ENCODE measurements at places on chromosomes 16 and 17.

GRCh38 chr17:38891441-38891840, 21.6 kb downstream of the LASP1 start:
- ATAC-seq, result no peak

DNA sequence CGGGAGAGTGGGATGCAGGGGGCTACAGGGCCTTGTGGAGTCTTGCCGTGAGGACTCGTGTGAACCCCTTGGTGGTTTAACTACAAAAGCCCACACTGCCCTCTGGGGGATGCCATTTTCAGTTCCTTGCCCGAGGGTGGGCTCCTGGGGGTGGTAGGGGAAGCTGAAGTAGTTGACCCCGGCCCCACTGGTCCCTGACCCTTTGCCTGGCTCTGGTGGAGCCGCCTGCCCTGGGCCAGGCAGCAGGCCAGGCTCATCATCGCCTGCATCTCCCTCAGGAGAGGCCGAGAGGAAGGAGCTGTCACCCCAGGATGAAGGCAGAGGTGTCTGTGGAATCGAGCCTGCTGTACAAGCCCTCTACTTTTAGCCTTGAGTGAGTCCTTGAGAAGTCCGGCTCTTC, 10.2 kb downstream of the COX4I1 start:
- ATAC-seq, result no peak

- ATAC-seq, result no peak
Measured at GRCh38 chr17:79597040-79597439, 13.8 kb downstream of the RBFOX3 start.

GRCh38 chr16:81553814-81554675, 109.4 kb downstream of the CMIP start:
- no peak for ATAC-seq

GRCh38 chr17:43768382-43768781, 9.8 kb upstream of the SOST start:
- peak; percentile 27 for ATAC-seq

- ATAC-seq, result no peak
Measured at GRCh38 chr16:4270091-4270490, 2.7 kb downstream of the TFAP4 start.

DNA sequence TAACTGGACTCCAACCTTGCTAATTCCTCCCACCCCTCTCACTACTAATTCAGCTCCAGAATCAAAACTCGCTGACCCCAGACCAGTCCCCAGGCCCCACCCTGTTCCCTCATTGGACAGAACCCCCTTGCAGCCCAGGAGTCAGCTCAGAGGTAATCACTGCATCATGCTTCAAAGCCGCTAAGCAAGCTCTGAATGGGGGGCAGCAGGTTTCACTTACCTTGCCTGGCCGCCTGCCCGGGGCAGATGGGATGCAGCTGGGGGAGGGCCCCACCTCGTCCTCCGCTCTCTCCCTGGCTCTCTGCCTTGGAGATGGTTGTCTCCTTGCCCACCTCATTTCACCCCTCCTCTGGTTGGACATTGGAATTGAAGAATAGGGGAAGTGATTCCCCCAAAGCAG, 4.8 kb upstream of the NGFR start:
- no peak for ATAC-seq

DNA sequence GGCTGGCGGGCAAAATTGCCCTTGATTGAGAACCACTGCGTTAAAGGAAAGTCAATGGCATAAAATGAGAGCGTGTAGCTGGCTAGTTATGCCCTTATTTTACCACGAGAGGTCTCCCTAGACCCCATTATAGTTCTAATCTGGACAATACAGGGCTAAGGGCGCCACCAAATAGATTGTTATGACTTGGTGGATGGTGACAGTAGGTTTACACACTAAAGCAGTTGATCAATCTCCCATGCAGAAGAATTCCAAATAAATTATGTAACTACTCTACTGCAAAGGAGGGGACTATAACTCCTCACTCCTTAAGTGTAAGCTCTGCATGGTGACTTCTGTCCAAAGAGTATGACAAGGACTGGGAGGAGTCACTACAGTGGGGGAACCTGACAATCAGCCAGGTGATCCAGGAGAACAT, 20.4 kb upstream of the YPEL2 start:
- ATAC-seq, result peak; percentile 86

GRCh38 chr17:64097196-64097936, 32.6 kb downstream of the ERN1 start:
- peak; percentile 21 for ATAC-seq

DNA sequence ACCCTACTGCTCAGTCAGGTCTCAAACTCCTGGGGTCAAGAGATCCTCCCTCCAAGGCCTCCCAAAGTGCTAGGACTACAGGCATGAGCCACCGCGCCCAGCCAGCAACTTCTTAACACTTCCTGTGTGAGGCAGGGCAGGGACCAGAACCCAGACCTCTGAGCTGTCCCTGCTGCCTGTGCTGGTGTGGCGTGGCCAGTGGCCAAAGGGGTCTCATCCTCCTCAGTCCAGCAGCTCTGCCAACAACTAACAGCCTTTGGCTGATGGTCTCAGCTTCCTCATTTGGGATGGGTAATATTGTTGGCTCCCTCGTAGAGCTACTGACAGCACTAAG, 1.4 kb upstream of the LLGL1 start:
- ATAC-seq, result no peak

DNA sequence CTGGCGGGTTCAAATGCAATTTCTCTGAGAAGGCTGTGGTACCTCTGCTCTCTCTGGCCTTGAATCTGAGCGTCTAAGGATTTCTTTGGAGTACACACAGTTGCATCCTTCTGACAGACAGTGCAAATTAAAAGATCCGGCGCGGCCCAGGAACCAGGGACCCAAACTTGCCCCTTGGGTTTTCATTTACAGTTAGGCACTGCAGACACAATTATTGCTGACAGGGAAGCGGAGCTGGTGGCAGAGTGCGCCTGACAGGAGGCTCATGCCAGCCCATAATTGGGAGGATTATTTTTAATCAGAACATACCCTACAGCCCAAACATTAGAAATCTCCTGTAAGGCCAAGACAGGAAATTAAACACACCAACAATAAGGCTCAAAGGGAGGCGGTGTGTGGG, 1023.4 kb upstream of the RBFOX1 start:
- no peak for ATAC-seq

DNA sequence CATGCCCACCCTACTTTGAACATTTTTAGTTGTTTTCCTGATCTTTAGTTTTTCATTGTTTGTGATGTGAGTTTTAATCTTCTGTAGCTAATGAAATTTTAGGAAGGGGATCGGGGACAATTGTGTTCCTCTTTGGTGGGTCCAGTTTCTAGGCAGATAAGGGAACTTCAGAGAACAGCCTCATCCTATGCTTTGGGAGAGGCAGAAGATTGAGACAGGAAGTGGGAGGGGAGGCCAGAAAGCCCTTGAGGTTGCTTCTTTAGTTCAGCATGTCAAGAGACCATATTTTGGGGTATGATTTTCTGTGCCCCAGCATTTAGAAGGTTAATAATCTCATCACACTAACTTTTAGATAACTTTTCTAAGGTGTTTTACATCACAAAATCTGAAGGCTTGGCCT, 191.0 kb downstream of the TANC2 start:
- no peak for ATAC-seq

DNA sequence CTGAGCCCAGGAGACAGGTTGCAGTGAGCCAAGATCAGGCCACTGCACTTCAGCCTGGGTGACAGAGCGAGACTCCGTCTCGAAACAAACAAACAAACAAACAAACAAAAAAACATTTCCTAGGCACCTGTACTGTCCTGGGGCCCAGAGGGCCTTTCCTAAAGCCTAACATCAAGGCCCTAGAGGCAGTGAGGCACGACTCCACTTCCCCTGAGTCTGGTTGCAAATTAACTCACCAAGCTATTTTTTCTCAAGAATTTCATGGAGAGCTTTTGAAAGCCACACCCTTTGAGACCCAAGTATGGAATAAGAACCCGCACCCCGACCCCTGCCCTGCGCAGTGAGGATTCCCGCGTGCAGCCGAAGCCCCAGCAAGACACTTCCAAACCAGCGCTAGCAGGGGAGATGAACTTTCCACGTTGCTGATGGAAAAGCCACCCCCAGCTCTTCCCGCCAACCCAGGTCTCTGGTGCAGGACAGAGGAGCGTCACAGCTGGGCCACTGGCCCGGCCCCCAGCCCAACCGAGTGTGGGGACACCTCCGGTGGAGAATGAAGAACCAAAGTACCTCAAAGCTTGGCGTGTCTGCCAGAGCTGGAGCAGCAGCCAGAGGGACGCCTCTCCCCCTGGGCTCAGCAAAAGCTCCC, 1.2 kb downstream of the CHST5 start:
- ATAC-seq, result no peak

GRCh38 chr17:68507576-68507975, 4.7 kb upstream of the PRKAR1A start:
- ATAC-seq, result no peak

GRCh38 chr17:10196384-10196895, 2.0 kb downstream of the GAS7 start:
- no peak for ATAC-seq

DNA sequence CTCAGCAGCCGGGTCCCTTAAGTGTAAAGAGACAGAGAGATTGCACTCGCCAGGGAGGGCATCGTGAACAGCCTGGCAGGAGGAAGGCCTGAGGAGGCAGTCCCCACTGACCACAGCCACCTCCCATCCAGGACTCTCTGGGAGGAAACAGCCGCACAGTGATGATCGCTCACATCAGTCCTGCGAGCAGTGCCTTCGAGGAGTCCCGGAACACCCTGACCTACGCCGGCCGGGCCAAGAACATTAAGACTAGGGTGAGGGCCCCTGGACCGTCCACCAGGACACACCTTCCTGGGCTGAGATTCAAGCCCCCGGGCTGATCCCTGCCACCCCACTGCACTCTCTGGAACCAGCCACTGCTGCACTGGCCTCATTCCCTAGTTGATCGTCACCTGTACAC, 14.0 kb downstream of the BTBD17 start:
- ATAC-seq, result no peak

DNA sequence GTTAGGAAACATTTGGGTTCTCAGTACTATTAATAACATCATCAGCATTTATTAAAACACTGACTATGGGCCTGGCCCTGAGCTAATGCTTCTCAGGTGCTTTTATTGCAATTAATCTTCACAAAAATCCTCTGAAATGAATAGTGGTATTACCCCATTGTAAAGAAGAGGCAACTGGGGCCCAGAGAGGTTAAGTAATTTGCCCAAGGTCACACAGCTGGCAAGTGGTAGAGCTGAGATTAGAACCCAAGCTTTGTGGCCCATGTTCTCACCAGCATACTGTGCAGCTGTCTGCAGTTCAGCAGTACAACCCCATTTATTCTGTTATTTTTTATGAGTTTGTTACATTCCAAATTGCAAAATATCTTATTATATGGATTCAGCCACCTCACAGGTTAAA, 82.3 kb downstream of the TBC1D16 start:
- no peak for ATAC-seq

- ATAC-seq, result no peak
Measured at GRCh38 chr17:68054296-68054900, 18.9 kb downstream of the KPNA2 start.

GRCh38 chr16:57791893-57792461, 10.3 kb downstream of the KIFC3 start:
- no peak for ATAC-seq

- no peak for ATAC-seq
Measured at GRCh38 chr17:80431246-80432195, 16.6 kb downstream of the ENDOV start.

- no peak for ATAC-seq
Measured at GRCh38 chr16:27240948-27241531, 27.5 kb downstream of the NSMCE1 start.

GRCh38 chr16:21566891-21567414, 32.4 kb upstream of the METTL9 start:
- ATAC-seq, result no peak

DNA sequence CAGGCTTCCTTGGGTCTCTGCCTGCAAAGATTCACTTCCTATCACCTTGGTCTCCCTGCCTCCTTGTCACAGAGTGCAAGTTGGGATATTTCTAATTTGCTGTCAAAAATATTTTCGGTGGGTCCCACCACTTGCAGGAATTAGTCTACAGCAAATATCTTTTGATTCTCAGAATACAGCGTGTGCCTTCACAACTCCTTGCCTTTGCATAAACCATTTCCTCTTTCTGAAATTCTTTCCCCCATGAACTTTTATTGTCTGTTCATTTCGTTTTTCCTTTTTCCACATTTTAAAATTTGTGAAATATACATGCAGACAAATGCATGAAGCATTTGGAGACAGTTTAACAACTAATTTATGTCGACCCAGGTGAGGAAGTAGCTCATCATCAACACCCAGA, 60.0 kb downstream of the HS3ST3B1 start:
- no peak for ATAC-seq

GRCh38 chr16:3152277-3152990, 17.6 kb downstream of the ZNF213 start:
- ATAC-seq, result peak; percentile 41

- no peak for ATAC-seq
Measured at GRCh38 chr17:49820773-49821172, 27.1 kb downstream of the TAC4 start.
